ENCODE measurements at places on chromosomes 3 and 15.

DNA sequence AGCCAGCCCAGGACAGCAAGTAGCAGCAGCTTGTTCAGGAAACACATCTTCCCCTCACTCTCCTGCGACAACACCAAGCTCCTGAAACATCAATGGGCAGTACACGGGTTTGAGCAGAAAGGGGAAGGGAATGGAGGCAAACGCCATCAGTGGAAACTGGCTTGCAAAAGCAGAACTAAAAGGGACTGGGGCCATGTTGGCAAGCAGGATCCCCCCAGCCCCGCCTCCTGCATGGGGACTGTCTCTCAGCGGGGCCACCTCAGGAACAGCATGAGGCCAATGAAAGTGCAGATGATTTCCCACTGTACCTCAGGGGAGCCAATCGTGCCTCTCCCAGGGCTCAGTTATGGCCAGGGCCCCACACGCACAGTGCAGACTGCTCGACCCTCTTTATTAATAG, 6.8 kb downstream of the CDAN1 start:
- DNase-seq, result no peak

- DNase-seq, result no peak
Measured at GRCh38 chr15:50249704-50250103, 15.8 kb downstream of the HDC start.

GRCh38 chr3:11248596-11248995, 23.6 kb upstream of the ATG7 start:
- no peak for DNase-seq

- DNase-seq, result no peak
Measured at GRCh38 chr3:114450008-114450596, 156.3 kb downstream of the TIGIT start.

DNA sequence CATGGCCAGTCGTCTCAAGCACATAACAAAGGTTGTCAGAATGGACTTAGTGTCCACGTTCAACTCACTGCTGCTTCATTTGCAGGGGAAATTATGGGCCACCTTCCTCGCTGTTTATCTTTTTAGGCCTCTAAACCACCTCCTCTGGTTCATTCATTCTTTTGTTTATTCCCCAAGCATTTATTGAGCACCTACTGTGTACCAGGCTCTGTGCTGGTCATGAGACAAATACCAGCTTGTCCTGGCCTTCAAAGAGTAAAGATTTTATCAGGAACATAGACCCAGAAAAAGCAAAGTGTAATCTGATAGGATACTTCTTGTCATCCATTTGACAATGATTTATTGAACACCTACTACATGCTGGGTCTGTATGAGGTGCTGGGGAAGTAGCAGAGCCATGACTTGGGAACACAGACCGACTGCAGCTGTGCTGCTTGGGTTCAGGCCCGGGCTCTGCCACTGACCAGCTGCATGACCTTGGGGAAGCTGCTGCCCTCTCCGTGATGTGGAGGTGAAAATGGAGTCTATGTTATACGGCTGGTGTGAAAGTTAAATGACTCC, 63.4 kb upstream of the SLC6A6 start:
- DNase-seq, result no peak

DNA sequence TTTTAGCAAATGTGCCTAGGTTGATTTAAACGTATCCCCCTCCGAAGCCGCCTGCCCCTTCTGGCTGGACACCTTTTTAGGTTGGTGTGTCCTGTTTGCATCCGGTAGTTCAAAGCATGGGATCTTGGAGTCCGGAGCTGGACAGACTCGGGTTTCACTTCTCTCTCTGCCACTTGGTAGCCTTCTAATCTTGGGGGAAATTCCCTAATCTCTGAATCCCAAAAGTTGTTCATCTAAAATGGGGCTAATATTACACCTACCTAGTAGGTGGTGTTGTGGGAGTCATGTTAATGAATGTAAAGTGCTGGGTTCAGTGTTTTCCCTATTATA, 760 bp downstream of the FANCI start:
- no peak for DNase-seq

DNA sequence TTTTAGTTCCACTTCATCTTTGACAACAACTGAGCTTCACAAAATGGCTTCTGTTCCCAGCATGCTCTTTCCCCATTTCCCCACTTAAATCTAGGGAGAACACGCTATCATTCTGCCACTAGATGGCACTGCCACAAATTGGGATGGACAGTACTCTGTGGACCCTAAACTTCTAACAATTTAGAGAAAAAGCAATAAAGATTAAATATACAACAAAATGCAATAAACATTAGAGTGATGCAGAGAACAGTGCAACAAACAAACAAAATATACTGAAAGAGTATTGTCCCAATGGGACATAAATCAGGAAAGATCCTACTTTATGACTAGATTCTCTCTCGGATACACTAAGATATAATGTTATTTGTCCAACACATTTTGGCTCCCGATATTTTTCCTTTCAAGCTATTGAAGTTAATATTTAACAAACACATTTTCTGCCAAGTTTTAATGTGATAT, 169.7 kb upstream of the TMCO5A start:
- no peak for DNase-seq

GRCh38 chr3:24101676-24102168, 156.6 kb downstream of the NR1D2 start:
- DNase-seq, result no peak

DNA sequence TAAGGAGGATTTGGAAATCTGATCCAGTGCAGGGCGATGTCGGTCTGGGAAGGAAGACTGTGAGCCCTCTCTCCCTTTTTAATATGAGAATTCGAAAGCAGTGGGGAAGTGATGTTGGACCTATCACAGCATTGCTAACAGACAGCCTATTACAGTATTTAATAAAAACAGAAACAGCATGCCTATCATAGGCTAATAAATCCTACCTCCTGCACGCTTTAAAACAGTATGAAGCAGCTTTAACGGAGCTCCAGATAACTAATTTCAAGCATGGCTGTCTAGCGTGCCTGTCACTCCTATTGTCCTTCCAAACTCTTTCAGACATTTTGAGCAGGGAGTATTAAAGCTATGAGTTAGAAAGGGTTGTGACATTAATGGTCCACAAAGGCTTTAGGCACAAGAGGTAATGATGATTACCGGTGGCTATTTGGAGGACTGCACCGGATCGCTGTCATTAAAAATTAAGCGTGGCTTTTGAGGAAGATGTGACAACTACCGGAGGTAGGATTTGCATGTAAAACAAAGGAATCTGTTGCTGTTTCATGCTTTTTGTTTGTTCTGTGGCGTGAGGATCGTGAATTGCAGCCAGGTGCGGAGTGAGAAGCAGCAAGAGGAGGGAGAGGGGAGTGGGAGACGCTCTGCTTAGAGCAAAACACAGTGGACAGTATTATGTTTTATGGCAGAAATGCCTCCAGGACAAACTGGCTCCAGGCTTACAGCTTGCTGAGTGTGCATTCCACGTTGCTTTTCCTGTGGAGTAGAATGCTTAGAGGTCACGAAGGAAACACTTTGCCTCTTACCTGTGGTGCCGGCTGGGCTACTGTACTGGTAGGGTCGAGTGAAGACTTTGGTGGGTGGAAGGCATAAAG, at the start of gene KCNMB2:
KCNMB2 (plus strand) TSS at position 226 of the 869 bp plus-strand sequence.
- no peak for DNase-seq

DNA sequence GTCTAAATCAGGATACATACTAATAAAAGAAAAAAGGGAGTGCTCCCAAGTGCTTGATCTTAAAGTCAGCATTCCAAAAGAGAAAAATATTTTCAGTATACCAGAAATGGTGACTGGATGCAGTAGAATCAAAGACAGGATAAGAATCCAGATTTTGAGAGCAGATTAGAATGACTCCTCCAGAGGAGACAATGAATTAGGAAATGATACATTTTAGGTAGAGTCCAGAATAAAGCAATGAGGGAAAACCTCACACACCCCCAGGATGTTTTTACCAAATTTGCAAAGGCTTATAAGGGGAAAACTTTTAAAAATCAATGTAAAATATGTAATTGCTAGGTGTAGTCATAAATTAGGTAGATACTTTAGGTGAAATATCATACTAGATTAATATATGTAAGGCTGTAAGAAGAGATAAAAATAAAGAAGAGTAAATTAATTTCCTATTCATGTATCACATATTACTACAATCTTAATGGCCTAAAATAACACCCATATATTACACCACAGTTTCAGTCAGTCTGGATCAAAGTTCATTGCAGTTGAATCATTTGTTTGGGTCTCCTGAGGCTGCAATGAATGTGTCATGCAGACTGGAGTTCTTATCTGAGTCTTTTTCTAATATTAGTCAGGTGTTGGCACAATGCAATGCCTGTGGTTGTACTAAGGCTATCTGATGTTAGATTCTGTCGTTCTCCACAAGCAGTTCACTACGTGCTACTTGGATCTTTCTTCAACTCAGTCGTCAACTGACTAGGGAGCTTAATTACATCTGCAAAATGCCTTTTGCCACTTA, 547.8 kb upstream of the EPHA6 start:
- DNase-seq, result no peak
